ENCODE measurements at places on chromosomes 4 and X.

- DNase-seq = no peak
Measured at GRCh38 chr4:151227731-151228130, 49.2 kb upstream of the PRSS48 start.

DNA sequence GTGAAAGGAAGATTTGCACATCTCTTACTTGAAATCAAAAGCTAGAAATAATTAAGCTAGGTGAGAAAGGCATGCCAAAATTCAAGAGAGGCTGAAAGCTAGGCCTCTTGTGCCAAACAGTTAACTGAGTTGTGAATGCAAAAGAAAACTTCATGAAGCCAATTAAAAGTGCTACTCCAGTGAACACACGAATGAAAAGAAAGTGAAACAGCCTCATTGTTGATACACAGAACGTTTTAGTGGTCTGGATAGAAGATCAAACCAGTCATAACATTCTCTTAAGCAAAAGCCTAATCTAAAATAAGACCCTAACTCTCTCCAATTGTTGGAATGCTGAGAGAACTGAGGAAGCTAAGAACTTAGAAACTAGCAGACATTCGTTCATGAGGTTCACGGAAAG is 122.3 kb downstream of the UNC5C start:
- DNase-seq = no peak

- no peak for DNase-seq
Measured at GRCh38 chr4:112119353-112119783, 25.9 kb upstream of the FAM241A start.

GRCh38 chrX:107573016-107573415 is 55.3 kb upstream of the PRPS1 start:
- DNase-seq = no peak

DNA sequence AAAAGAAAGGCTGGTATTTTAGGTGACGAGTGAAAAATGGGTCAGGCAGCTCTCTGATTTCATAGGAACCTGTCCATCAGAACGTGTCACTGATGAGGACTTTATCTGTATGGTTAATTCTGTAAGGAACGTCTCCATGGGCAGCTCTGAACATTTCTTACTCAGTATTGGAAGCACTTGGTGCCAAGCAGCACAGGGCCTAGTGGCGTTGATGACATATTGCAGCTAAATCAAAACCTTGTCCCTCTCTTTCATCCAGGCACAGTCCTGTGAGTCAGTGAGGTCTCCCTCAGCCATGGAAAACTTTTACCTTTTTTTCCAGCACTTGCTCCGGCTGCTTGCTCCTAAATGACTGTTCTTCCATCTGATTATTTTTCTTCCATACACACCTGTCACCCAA is 301.9 kb downstream of the DHX15 start:
- no peak for DNase-seq

Data from right kidney (tissue), 9 donors.